Activated T-helper 1 cell treated with anti-CD3 and anti-CD28 coated beads, Interleukin-12 subunit alpha, Interleukin-12 subunit beta, Interleukin-2, Interleukin-4 antibody, amounts not matched to agents 30 ng/mL and 10 ng/mL and 1 ng/mL, durations not matched to agents 14 hours and 24 hours and 36 hours (primary cell): ENCODE measurements at places on chromosomes 1 and 21. TPM values are rescaled to one million over a fixed set of nuclear protein-coding genes. Genes with fewer than 3 reads are reported as not detected.

The UMODL1 gene
- total RNA-seq: not detected in 2 replicates

The GPR161 gene
- total RNA-seq: 0.41 and 0.42 TPM in 2 replicates

The LAPTM5 gene
- 199 and 214 TPM in 2 replicates for total RNA-seq

The KCNJ10 gene
- not detected in 2 replicates for total RNA-seq

The RBP7 gene
- total RNA-seq: not detected in 2 replicates

The CACNA1S gene
- total RNA-seq: not detected in 2 replicates

The FCRL3 gene
- 0.05 and 0.32 TPM in 2 replicates for total RNA-seq

The AMY2A gene
- not detected in 2 replicates for total RNA-seq

The MAB21L3 gene
- total RNA-seq: not detected in 2 replicates

The TNNI3K gene
- total RNA-seq: not detected in 2 replicates

The SPRR1A gene
- total RNA-seq: not detected in 2 replicates

The PRMT6 gene
- total RNA-seq: 27.3 and 28.2 TPM in 2 replicates

GRCh38 chr1:19123837-19124236 lies 86.2 kb downstream of the UBR4 start:
- no peak for DNase-seq

- no peak for DNase-seq
These were observed 166.9 kb upstream of the SYT6 start for GRCh38 chr1:114320586-114320985.

- DNase-seq: no peak
These were observed 74.9 kb downstream of the DNAH14 start for GRCh38 chr1:225004396-225004795.

DNA sequence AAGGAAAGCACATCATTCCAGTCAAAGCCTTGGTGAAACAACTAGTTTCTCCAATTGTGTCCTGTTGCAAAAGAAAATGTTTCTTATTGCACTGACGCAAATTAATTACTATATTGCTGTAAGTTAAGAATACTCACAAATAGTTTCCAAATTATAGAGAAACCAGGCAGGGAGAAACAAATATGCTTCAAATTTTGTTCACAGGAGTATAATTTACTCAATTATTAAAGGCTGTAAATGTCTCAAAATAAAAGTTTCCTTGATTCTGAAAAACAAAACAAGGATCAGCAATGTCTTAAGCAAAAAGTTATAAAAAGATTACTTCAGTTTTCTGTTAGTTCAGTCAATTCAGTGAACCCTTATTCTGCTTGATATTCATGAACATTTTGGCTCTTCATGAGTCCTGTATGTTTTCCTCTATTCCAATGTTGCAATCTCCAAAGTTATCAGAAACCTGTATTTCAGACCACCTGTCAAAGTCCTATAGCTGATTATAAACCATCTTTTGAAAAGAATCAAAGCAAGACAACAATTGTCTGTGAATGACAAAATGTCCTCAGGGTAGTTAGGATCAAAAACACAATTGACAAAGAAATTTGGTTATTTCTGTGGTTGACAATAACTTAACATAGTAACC lies 11.7 kb upstream of the SYPL2 start:
- DNase-seq: no peak

- DNase-seq: no peak
These were observed 29.7 kb downstream of the SERTAD4 start for GRCh38 chr1:210262167-210262896.

GRCh38 chr1:7572654-7573152 lies 198.4 kb upstream of the VAMP3 start:
- no peak for DNase-seq

DNA sequence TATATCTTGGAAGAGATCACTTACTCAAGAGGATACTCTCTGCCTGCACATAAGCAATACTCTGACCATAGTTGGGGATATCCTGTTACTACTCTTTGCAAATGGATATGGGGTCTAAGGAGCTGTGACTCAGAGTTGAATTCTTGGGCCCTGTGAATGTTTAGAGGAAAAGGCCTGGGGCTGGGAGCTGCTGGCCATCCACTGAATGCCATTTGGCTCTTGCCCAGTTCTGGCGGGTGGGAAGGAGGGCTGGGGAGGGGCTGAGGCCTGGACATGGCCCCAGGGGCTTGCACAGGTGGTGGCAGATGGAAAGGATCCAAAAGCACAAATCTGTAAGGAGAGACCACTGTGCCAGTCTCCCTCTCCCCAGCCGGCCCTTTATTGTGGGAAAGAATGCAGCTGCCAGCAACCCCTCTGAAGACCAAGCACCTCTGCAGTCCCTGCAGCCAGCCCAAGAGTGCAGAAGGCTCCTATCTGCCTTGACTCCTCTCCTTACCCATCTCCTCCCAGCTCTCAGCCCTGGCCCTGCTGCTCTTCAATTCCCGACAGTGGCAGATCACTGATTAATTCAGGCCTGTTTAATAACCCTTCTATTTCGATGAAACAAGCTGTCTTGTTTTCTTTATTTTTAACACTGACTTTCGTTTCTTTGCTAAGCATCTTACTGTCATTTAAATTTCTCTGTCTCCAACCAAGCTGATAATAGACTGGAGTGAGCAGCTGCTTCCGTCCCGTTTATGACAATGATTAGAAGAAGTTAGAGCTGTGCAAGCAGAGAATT lies 12.1 kb downstream of the PLXNA2 start:
- DNase-seq: no peak

GRCh38 chr1:59605761-59606160 lies 209.0 kb upstream of the HOOK1 start:
- DNase-seq: no peak

- no peak for DNase-seq
These were observed 91.8 kb downstream of the ADCY10 start for GRCh38 chr1:167821969-167822685.

DNA sequence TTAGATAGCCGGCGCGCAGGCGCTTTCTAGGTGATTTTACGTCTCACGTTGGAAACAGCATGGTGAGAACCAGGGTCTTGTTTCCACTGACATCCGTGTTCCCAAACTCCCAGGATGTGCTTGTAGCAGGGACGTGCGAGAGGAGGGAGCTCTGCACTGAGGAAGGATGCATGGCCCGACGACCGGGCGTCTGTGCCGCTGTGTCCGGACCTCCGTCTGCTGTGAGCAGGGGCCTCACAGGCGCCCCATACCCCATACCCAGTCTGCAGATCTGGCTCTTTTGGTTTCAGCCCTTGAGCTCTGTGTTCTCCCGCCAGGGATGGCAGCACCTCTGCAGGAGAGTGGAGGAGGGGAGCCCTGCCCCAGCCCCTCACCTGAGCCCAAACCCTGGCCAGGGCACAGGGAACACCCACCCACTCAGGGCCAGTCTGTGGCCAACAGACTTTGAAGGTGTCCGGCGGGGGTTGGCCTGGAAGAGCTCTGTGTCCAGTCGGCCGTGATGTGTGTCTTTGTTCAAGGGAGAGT lies 67.2 kb upstream of the COL6A1 start:
- DNase-seq: no peak

DNA sequence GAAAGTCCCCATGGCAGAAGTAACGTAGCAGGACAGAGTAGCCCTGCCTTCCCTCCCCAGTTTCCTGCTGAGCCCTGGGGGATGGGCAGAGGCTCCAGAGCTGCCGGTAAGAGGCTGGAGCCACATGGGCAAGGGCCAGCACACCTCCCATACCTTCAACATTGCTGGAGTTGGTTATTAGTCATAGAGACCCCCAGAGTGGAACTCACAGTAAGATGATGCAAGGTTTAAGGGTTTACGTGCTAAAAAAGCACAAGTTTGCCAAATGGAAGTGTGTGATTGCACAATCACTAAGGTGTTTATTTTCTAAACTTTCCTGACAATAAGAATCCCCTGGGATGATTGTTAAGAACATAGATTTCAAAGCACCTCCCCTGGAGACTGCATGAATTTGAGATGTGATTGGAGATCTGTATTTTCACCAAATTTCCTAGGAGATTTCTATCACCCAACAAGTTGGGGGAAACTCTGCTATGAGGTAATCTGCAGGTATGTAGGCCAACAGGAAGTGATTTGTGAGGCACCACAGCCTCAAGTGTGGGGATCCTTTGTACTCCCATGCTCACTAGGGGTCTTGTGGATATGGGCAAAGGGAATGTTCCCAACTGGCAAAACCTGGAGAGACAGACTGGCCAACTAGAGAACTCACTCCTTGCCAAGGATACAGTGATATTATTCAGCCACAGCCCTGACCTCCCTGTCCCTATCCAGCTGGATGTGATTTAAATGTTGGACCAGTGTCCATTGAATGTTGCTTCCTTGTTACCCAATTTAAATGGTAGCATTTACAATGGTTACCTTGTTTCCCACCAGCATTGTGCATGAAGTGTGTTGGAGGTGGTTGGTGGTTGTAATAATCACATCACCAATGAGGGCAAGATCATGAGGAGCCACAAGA lies 37.1 kb upstream of the CSF1 start:
- no peak for DNase-seq

DNA sequence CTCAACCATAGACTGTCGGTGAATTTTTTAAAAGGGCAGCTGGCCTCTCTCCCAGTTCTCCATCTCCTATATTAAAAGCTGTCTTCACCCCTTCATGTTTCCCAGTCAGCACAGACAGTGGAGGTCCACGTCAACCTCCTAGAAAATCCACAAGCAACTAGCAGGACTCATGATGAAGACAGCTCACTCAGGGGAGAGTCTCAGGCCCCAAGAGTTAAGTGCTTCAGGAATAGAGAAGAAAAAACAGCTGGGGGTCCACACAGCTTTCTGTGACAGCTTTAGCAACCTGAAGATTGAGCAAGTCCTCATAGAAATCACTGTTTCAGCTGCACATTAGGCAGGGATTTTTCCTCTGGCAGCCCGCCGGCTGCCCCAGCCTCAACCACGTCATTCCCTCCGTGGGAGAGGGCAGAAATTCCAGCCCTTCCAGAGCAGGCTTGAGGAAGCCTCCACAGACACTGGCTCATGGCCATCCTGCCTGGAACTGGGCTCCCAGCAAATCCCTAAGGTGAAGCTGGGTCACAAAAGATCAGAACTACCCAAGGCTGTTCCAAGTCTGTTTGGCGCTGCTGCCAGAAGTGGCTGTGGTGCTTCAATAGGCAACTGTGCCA lies 15.2 kb downstream of the GPR161 start:
- no peak for DNase-seq

- no peak for DNase-seq
These were observed 1.9 kb upstream of the SAMD13 start for GRCh38 chr1:84299536-84300170.

DNA sequence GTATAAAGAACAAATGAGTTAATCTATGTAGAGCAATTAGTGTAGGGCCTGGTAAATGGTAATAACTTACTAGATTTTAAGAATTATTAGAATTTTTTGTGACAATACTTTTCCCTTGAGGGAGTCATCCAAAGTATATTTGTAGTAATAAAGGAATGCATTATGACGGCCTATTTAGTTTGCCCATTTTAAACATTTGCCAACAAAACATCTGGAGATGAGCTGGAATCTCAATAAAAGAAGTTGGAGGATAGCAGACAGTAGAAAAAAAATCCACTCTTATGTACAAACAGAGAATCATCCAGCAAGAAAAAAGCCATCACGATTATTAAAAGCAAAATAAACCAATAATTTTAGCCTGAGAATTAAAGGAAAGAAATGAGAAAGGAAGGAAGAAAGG lies 567.3 kb upstream of the ADAMTS5 start:
- no peak for DNase-seq

- DNase-seq: no peak
These were observed 42.2 kb downstream of the H3-3A start for GRCh38 chr1:226104671-226105121.

- no peak for DNase-seq
These were observed 59.3 kb upstream of the ATP1A1 start for GRCh38 chr1:116313776-116314175.

- DNase-seq: no peak
These were observed 370.5 kb upstream of the PBX1 start for GRCh38 chr1:164188497-164188896.

- DNase-seq: no peak
These were observed 1.9 kb upstream of the OLFML2B start for GRCh38 chr1:162025541-162025940.

DNA sequence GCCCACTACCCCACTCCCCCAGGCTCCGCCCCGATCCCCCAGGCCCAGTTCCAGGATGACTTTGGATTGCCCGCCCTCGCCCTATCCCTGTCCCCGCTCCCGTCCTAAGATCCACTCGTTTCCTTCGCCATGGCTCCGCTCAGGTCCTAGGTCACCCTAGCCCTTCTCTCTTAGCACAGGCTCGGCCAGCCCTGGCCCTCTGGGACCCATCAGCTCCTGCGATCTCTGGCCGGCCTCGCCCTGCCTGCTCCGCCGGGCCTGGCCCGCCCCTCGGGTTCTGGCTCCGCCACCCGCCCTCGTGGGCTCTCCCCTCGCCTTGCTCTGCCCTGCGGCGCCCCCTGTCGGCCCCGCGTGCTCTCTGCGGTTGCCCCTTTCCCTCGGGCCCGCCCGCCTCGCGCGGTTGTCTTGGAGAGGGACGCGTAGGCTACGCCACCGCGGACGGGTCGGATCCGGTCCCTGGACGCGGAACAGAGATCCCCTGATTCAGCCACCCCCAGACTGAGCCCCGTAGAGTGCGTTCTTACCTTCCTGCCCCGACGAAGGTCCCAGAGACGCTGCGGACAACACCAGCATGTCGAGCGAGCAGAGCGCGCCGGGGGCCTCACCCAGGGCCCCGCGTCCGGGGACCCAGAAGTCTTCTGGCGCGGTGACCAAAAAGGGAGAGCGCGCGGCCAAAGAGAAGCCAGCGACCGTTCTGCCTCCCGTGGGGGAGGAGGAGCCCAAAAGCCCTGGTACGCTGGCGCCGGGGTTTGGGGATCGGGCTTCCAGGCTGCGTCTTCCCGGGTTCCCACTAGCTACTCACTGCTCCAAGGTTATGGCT lies at the start of gene LRRC71:
Gene LRRC71, plus strand, starts transcription at position 400 of the 820 bp plus-strand sequence. Its CDS starts 172 bp downstream, at position 572.
- DNase-seq: peak; percentile 64

DNA sequence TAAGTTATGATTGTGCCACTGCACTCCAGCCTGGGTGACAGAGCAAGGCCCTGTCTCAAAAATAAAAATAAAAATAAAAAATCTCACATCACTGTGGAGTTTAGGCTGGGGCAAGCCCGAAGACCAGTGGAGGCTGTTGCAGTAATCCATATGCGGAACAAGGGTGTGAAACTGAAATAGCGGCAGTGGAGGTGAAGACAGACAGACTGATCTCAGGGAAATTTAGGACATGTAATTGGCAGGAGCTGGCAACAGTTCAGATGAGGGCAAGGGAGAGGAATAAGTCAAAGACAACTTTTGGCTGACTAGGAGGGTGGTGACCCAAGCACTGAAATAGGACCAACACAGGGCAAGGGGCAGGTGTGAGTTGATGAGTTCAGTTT lies 8.4 kb downstream of the ARMH1 start:
- no peak for DNase-seq

- DNase-seq: no peak
These were observed 54.6 kb upstream of the POU2F1 start for GRCh38 chr1:167165948-167166689.
